ENCODE measurements at places on chromosomes 7 and 10. TPM values are rescaled to one million over a fixed set of nuclear protein-coding genes. Genes with fewer than 3 reads are reported as not detected.

- no peaks in the 10 kb centered on the region for H3K4me1 ChIP-seq
- peak; percentile 34 for DNase-seq
- no peak overlapping the region for H3K4me3 ChIP-seq
- peaks cover 2% of the 10 kb centered on the region for H3K36me3 ChIP-seq
- no peaks in the 10 kb centered on the region for H3K27me3 ChIP-seq
These were observed 30.4 kb upstream of the DDC start for GRCh38 chr7:50595491-50596102.

C10orf105 gene
- total RNA-seq: not detected

- H3K36me3 ChIP-seq: no peaks in the 10 kb centered on the region
- H3K4me1 ChIP-seq: no peaks in the 10 kb centered on the region
- H3K4me3 ChIP-seq: no peak overlapping the region
- no peak overlapping the region for H3K27ac ChIP-seq
- peak; percentile 24 for DNase-seq
These were observed 133.8 kb upstream of the PLXNA4 start for GRCh38 chr7:132709971-132710567.

GRCh38 chr7:139897422-139898090, 68.5 kb downstream of the TBXAS1 start:
- no peaks in the 10 kb centered on the region for H3K27me3 ChIP-seq
- DNase-seq: no peak
- no peaks in the 10 kb centered on the region for H3K36me3 ChIP-seq
- H3K4me1 ChIP-seq: peaks cover 5% of the 10 kb centered on the region

- H3K4me3 ChIP-seq: no peak overlapping the region
- no peak overlapping the region for H3K27ac ChIP-seq
- no peak for DNase-seq
- no peaks in the 10 kb centered on the region for H3K36me3 ChIP-seq
- no peaks in the 10 kb centered on the region for H3K27me3 ChIP-seq
- H3K4me1 ChIP-seq: no peaks in the 10 kb centered on the region
These were observed 148.1 kb upstream of the PLXDC2 start for GRCh38 chr10:19668116-19668515.

Measured in HCT116 (cell line).